ENCODE measurements at places on chromosomes 11 and 22.

DNA sequence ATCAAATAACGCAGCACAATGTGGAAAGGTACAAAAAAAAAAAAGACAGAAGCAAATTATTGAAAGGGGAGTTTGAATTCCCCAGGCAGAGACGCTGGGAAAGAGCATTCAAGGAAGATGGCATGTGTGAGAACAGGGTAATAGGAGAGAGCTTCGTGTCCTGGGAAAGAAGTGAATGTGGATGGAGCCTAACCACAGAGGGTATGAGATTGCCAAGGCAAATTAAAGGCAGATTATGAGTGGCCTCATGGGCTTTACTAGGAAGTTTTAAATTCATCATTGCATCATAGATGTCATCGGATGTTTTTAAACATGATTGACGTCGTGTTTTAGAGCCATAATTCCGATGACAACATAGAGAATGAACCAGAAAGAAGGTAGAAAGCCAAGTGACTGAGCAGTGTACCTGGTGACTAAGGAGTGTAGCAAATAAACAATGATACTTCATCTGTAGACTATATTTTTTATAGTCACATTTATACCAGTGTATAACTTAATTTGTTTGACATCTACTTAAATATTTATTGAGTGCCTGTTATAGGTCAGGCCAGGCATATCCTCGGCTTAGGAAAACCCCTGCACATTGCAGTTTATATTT is 151.4 kb downstream of the MSANTD4 start:
- DNase-seq = no peak

DNA sequence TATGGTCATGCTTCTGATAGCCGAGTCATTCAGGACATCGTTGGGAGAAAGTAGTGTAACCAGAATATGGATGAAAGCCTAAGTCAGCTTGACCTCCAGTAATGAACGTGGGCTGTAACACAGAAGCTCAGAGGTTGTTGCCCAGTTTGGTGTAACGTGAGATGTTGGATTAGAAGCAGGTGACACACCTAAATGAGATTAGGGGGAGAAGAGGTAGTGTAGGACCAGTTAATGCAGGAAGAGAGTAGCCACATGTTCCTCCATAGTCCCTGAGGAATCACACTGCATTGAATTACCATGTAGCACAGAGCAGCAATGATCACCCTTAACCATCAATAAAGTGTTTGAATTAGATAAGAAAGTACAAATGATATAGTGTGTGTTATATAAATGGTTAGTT is 20.4 kb downstream of the FBXO7 start:
- no peak for DNase-seq

GRCh38 chr11:23569134-23569533 is 708.9 kb upstream of the CCDC179 start:
- no peak for DNase-seq

GRCh38 chr11:1401171-1401445 is 11.4 kb downstream of the BRSK2 start:
- DNase-seq = no peak

GRCh38 chr22:30502153-30502552 is 3.3 kb downstream of the SEC14L4 start:
- DNase-seq = no peak

DNA sequence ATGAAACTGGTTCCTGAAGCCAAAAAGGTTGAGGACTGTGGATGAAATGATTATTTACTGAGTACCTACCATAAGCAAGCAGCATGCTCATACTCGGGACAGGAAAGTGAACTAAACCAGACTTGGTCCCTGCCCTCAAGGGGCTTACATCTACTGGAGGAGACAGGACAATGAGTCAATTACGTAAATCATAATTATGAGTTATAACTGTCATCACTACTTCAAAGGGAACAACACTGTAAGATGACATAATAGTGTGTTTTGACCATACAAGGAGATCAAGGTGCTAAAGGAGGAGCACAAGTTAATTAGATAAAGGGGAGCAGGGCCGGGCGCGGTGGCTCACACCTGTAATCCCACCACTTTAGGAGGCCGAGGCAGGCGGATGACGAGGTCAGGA is 2.5 kb downstream of the FAM227A start:
- no peak for DNase-seq

DNA sequence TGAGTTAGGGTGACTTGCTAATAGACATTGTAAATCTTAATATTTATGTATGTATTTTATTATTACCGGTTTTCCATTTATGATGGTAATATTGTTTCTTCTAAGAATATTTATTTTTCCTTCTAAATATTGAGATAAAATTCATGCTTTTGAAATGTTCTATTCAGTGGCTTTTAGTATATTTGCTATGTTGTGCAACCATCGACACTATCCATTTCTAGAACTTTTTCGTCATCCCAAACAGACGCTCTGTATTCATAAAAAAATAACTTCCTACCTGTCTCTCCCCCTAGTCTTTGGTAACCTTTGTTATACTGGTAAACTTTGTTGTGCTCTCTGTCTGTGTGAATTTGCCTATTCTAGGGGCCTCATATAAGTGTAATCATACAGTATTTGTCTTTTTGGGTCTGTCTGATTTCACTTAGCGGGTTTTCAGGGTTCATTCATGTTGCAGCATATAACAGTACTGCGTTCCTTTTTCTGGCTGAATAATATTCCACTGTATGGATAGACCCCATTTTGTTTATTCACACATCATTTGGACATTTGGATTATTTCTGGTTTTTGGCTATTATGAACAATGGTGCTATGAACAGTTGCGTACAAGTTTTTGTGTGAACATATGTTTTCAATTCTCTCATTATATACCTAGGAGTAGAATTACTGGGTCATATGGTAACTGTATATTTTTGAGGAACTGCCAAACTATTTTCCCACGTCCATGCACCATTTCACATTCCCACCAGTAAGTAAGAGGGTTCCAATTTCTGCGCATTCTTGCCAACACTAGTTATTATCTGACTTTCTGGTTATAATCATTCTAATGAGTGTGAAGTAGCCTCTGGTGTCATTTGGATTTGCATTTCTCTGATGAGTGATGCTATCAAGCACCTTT is 15.9 kb downstream of the NEAT1 start:
- no peak for DNase-seq

DNA sequence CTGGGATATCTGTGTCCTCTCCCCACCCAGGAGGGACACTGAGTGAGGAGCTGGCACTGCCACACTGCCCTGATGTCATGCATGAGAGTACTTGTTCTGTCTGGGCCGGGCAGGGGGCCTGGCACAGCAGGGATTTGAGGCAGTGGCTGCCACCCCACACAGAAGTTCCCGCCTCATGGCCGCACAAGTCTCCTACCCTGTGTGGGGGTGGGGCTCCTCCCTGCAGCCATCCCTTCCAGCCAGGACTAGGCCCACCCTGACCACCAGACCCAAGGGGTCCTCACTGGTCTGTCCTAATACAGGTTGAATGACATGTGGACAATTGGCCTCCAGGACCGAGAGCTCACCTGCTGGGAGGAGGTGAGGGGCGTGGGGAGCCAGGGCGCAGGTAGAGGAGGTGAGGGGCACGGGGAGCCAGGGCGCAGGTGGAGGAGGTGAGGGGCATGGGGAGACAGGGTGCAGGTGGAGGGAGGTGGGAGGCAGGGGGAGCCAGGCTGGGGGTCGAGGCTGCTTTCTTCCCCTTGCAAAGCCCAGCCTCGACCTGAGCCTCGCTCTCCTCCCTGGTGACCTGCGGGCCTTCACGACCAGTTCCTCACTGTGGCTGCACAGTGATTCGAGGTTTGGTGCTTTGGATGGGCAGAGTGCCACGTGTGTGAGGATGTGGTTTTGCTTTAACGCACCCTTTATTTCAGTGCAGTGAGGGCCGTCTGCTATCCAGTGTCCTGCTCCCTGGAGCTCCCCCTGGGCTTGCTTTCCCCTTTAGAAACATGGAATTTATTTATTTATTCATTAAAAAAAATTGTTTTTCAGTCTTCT is 7.4 kb downstream of the LZTR1 start:
- no peak for DNase-seq

GRCh38 chr22:47034905-47035419 is 272.5 kb downstream of the TBC1D22A start:
- DNase-seq = no peak

- DNase-seq = no peak
Observed at GRCh38 chr22:47064016-47064415, 301.6 kb downstream of the TBC1D22A start.

DNA sequence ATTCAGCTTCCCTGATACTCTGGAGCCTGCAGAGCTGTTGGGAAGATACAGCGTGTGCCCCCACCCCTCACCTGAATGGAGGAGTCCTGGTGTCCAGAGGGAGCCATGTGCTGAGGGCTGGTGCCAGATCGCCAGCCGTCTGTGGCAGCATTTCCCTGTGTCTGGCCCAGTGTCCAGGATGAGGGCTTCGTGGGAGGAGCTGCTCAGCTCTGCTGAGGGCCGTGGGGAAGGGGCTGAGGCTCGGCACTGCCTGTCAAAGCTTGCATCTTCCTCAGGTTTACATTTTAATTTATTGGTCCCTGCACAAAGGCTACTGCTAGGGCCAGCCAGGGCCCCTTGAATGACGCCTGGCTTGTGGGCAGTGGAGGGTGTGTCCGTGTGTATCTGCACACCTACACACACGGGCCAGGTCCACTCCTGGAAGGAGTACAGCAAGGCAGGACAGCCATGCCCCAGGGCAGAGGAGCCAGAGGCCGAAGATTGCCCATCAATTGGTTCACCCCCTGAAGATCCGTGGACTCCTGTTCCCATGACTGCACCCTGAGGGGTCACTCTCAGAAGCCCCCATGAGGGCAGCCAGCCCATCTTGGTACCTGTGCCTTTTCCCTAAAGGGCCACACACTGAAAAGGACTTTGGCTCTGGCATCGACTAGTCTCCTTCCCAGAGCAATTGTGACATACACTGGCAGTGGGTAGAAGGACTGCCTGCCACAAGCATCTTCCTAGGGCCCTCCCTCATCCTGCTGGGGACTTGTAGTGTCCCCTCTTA is 107.7 kb upstream of the PARVA start:
- no peak for DNase-seq
